ENCODE measurements at places on chromosomes 5 and 9.
A peak's percentile ranks its signal among the peaks of the same experiment; 100 is the strongest.

DNA sequence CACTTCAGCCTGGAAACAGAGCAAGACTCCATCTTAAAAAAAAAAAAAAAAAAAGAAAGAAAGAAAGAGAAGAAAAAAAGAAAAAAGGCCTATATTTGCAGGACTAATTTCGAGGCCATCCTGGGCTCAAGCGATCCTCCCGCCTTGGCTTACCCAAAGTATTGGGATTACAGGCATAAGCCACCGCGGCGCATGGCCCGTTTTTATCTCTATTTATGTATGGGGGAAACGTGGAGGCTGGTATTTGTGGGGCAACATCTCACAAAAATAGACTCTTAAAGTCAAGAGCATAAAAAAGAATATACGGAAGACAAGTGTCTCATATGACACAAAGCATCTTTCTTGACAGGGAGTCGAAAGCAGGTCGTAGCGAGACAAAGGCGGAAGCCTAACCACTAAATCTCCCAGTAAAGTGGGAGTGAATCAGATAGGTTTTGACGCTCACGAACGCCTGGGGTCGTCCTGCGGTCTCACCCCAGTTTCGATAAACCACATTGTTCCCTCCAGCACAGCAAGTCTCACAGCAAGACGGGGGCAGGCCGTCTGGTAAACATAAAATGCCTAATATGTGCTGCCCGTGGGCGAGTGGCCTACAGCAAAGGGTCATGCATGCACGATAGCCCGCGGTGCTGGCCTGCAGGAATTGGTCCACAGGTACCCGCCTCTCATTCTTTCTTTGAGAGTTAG, 1.8 kb upstream of the TRIM41 start:
- no peak for DNase-seq

DNA sequence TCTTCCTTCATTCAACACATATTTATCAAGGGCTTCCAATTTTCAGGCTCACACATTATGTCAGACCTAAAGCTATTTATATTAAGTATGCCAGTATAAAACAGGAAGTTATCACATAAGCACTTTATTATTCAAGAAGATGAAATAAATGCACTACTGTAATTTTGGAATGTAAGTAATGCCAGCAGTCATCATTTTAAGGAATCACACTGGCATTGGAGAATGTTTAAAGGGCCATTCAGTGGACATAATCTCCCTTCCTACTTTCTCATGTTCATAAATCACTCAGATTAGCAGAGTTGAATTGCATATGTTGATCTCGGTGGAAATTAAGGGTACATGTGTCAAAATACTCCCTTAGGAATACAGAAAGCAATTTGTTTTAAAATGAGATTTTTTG, 164.4 kb downstream of the GIN1 start:
- DNase-seq, result no peak

DNA sequence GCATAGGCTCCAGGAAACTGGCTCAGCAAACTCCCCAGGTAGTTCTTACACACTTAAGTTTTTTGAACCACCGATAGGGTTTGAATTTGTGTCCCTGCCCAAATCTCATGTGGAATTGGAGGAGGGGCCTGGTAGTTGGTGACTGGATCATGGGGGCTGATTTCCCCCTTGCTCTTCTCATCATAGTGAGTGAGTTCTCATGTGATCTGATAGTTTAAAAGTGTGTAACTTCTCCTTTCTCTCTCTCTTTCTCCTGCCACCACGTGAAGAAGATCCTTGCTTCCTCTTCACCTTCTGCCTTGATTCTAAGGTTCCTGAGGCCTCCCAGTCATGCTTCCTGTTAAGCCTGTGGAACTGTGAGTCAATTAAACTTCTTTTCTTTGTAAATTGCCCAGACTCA, 22.4 kb upstream of the HACD4 start:
- DNase-seq, result no peak

- no peak for DNase-seq
Measured at GRCh38 chr9:137598943-137599342, 6.5 kb upstream of the ARRDC1 start.

GRCh38 chr9:124795881-124796431, 19.0 kb downstream of the OLFML2A start:
- no peak for DNase-seq

DNA sequence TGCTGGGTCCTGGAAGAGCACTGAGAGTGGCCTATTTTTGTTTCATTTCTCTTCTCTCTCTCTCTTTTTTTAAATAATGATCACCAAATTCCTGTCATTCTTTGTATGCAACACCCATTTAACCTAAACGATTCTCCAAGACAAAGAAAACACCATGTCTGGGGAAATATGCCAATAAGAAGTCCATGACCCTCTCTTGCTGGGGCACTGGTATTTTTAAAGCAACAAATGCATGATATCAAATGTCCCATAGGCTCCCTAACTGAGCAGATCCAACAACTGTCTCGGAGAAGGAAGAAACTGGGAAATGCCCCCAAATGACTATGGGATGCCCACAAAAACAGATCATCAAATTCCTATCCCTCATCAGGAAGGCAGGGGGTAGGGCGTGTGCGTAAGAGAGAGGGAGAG, 567.4 kb downstream of the CCDC171 start:
- no peak for DNase-seq

- no peak for DNase-seq
Measured at GRCh38 chr5:81948349-81948748, 23.5 kb upstream of the ATG10 start.

GRCh38 chr9:6938447-6938846, 180.7 kb downstream of the KDM4C start:
- DNase-seq, result no peak

DNA sequence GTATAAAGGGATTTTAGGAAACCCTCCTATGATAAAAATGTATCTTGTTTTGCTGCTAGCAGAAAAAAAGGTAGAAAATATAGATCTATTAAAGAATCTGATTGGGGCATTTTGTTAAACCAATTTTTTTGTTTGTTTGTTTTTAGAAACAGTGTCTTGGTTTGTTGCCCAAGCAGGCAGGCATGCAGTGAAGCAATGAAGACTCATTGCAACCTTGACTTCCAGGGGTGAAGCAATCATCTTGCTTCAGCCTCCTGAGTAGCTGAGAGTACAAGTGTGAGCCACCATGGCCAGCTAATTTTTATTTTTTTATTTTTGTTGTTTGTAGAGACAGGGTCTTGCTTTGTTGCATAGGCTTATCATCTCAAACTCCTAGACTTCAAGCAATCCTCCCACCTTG, 755.8 kb upstream of the EDIL3 start:
- no peak for DNase-seq

DNA sequence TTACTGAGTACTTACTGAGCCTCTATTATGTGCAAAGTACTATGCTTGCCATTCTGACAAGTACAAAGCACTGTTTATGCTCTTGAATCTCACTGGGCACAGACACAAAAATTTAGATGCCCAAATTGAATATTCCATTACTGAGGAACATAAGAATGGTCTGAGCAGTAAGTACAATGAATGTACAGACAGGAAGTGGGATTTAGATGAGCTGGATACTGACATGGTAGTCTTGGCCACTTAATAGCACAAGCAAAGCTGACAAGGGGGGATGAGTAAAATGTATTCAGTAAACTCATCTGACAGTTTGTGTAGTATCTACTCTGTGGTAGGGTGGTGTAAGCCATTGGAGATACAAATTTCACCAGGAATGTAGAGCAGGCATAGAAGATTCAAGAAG, 132.4 kb downstream of the EFNA5 start:
- no peak for DNase-seq

DNA sequence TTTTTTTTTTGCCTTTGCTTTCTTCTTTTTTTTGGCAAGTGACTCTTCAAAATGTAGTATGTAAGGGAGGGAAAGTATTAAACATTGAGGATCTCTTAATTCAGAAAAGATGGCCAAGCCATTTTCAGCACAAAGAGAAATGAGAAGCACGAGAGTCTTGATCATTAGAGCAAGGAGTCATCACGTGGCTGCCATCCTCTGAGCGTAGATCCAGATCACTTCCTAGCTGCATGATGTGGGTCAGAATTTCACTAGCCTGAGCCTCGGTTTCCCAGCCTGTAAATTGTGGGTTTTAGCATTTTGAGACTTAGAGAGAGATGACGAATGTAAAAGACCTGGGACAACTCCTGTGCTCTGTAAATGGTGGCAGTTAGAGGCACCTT, 312.9 kb downstream of the ARHGEF28 start:
- no peak for DNase-seq

GRCh38 chr5:170266570-170267381, 30.8 kb downstream of the LCP2 start:
- DNase-seq, result peak; percentile 71

DNA sequence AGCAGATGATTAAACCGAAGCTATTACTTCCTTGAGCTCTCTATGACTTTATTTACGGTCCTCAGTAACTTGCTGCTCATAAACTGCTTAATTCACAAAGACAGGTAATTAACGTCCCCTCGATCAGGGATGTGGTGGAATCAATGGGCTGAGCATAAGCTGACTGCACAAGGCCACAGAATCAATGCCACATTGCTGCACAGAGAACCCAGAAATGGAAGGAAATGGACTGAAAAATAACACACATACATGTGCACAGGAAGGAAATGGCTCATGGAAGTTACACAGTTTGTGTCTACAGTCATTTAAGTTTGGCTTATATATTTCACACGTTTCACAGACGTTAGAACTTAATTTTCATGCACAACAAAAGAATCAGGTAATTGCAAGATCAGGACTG, 118.3 kb upstream of the KLF9 start:
- no peak for DNase-seq

GRCh38 chr5:83900306-83900705, 179.7 kb upstream of the HAPLN1 start:
- DNase-seq, result no peak

DNA sequence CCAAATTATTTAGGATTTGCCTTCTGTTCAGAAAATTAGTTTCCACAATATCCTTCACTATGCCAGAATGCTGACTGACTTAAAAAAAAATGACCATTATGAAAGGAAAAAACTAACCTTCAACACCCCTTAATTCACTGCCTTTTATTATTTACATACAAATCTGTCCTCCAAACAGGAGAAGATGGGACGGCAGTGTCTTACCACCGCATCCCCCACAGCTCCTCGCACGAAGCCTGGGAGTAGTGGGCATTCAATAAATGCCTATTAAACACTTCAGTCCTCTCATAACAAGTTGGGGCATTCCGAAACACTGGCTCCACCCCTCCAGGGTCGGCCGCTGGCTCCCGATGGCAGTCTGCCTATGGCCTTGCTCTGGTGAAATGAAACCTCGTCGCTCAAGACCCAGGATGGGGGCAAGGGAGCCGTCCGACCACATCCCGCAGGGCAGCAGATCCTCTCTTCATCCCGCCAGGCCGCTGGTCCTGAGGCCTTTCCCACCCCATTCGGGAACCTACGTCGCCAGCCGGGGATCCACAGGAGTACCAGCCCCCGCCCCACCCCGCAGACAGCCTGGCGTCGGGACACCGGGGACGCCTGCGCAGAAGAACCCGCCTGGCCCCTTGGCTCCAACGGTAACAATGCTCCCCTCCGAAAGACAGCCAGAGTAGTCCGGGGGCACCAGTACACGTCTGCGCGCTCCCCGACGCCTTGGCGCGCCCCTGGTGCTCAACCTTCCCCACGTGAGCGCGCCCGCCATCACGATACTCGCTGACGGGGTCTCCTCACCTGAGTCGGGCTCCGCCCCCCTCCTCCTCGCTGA, 613 bp downstream of the ZBTB5 start:
- peak; percentile 66 for DNase-seq

DNA sequence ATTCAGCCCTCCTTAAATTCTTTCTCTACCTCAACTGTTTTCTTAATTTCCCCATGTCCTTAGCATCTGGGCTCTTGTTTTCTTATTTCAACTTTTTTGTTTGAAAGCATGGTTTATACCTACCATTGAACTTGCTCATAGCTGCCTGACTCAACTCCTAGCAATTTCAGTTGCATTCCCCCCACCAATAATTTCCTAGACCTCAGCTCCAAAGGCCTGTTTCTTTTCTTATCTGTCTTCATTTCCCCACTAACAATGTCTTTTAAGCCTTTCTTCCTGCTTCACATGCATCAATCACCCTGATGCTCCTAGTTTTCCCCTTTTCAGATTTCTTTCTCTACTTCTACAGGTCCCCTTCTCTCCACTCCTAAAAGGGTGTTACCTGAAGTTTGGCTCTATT, 129.7 kb upstream of the PDE4D start:
- DNase-seq, result no peak

GRCh38 chr5:37771731-37772130, 68.1 kb downstream of the GDNF start:
- DNase-seq, result no peak

GRCh38 chr9:128454991-128455390, 815 bp upstream of the ODF2 start:
- no peak for DNase-seq

- no peak for DNase-seq
Measured at GRCh38 chr9:134734270-134734669, 92.7 kb downstream of the COL5A1 start.

DNA sequence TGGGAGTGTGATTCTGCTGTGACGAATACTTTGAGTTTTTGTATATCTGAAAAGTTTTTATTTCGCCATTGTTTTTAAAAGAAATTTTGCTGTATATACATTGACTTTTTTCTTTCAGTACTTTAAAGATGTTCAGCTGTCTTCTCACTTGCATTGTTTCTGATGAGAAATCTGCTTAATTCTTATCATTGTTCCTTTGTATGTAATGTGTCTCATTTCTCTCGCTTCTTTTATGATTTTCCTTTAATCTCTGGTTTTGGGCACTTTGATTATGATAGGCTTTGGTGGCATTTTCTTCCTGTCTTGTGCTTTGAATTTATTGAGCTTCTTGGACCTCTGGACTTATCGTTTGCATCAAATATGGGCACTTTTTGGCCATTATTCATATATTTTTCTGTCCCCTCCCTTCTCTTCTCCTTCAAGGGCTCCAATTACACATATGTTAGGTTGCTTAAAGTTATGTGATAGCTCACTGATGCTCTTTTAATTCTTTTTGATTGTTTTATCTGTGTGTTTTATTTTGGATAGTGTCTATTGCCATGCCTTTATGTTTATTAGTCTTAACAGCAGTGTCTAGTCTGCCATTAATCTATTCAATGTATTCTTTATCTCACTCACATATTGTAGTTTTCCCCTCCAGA, 30.6 kb downstream of the STX17 start:
- DNase-seq, result no peak

DNA sequence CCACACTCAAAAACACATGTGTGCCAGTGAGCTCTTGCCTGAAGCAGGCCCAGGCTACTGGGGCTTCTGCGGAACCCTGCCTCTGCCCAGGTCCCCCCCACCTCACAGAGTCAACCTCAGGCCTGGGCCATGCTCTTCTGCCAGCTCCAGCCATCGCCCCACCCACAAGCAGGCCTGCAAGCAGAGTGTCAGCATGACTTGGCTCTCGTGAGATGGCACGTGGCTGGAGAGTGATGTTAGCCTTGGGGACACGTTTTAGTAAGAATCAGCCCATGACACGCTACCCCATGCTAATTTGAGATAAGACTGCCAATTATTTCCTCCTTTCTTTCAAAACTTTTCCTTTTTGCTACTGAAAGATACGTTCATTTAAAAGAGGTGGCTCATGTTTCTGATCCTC, 351.7 kb downstream of the IRX2 start:
- DNase-seq, result no peak

DNA sequence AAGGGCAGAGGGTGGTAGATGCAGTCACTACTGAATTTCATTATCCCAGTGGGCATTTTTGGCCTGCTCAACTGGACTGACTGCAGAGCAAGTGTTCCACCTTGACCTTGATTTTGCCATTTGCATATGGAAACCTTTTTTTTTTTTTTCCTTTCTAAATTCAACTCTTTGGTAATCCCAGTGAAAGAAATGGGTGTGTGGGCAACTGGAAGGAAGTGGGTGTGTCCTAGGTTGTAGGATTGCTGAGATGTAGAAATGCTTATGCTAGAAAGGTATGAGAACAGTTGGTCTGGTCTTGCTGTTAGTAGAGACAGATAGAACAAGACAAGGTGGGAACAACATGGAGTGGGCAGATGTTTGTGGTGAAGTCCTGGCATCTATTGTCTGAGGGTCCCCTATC, 7.8 kb upstream of the IL12B start:
- no peak for DNase-seq

Data from stimulated activated CD4-positive, alpha-beta T cell treated with anti-CD3 and anti-CD28 coated beads, Interleukin-2, amount 100 ng/mL, for 24 hours (primary cell).